ENCODE measurements at places on chromosomes 1 and 21. TPM values are rescaled to one million over a fixed set of nuclear protein-coding genes. Genes with fewer than 3 reads are reported as not detected.

CYP4Z1 gene
- 0.39 TPM for total RNA-seq

CELA3B gene
- total RNA-seq = not detected

RNF223 gene
- 0.69 TPM for total RNA-seq

RGS8 gene
- total RNA-seq = not detected

C8B gene
- not detected for total RNA-seq

RGSL1 gene
- total RNA-seq = not detected

- DNase-seq = no peak
These were observed 78.0 kb downstream of the CDC14A start for GRCh38 chr1:100430325-100430756.

- DNase-seq = no peak
These were observed 5.5 kb downstream of the EFNA3 start for GRCh38 chr1:155083865-155084721.

- peak; percentile 59 for DNase-seq
These were observed 40.1 kb upstream of the MYSM1 start for GRCh38 chr1:58739856-58740466.

- no peak for DNase-seq
These were observed 2.4 kb downstream of the SH2D5 start for GRCh38 chr1:20729990-20730689.

- no peak for DNase-seq
These were observed 193.9 kb downstream of the DHRS3 start for GRCh38 chr1:12424087-12424529.

DNA sequence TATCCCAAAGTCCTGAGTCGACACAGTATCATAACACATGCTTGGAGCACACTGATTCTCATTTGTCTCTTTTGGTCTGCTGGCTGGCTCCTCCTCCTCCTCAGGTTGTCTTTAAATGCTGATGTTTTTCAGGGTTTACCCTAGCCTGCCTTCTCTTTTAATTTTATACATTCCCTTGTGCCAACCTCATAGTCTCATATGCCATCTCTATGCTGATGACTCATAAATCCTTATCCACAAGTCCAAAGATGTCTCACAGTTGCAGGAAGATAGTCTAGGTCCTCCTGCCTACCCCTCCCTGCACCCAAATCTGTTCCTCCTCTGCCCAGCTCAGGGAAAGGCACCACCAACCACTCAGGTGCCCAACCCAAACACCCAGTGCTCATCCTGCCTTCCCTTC is 108.3 kb downstream of the SIPA1L2 start:
- DNase-seq = no peak

DNA sequence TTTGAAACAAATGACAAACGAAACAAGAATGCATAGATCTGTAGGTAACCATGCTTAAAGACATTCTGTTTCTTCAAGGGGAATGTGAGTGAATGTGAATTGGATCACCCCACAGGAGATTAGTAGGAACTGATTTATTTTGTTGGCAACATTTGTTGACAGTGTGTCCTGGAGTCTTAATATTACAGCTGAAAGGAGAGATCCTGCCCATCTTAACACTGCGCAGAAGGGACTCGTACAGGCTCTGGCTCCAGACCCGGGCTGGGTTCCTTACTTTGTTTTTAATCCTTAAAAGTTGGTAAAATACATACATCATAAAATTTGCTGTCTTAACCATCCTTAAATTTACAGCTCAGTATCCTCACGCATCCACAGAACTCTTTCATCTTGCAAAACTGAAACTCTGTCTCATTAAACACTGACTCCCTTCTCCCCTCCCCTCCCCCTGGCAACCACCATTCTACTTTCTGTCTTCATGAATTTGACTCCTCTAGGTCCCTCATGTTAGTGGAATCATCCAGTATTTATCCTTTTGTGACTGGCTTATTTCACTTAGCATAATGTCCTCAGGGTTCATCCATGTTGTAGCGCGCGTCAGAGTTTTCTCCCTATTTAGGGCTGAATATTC is 74.1 kb downstream of the GALNT2 start:
- DNase-seq = peak; percentile 11

GRCh38 chr1:5460974-5461373 is 531.3 kb downstream of the NPHP4 start:
- no peak for DNase-seq

GRCh38 chr1:231676487-231676886 is 49.9 kb downstream of the DISC1 start:
- no peak for DNase-seq

DNA sequence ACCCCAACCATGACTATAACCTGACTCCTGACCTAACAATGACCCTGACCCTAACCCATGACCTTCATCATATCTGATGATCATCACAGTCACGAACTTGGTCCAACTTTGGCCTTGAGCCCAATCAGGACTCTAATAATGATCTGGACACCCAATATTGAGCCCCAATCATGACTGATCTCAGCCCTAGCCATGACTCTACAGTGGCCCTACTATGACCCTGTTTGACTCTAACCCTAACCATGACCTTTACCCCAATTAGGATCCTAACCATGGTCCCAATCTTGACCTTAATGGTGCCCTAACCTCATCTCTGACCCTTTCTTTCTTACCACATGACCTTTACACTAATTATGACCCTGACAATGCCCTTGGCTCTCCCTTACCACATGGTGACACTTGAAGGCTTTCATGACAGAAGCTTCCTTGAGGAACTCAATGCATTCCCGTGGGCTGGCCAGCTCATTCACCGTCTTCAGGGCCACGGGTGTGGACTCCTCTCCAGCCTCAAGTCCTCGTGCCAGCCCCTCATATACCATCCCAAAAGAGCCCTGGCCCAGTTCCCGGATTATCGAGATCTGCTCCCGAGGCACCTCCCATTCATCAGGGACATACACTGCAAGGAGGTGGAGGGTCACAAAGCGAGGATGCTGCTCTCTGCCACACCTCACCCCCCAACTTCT is 16.2 kb downstream of the INSRR start:
- DNase-seq = no peak

GRCh38 chr1:172390301-172390682 is 30.2 kb upstream of the C1orf105 start:
- DNase-seq = no peak

DNA sequence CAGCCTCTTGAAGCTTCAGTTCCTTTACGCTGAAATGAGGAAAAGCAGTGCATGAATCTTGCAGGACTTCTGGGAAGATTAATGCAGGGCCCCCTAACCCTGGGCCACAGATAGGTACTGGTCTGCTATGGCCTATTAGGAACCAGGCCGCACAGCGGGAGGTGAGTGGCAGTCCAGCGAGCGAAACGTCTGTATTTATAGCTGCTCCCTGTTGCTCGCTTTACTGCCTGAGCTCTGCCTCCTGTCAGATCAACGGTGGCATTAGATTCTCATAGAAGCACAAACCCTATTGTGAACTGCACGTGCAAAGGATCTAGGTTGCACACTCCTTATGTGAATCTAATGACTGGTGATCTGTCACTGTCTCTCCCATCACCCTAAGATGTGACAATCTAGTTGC is 130.2 kb downstream of the CHRM3 start:
- no peak for DNase-seq

DNA sequence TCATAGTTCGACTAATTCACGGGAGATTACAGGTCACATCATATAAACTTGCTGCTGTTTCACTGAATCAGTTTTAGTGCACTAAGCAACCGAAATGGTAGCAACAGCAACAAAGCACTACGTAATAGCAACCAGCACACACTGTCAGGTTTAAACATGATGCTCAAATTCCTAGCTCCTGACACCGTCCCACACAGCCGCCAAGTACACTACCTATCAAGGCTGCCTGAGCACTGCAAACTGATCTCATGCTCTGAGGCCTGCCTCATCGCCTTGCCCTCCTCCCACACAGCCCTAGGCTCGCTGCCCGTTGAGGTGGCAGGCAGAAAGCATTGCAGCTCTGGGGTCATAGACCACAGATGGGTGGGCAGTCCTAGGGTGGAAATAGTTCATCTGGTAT is 12.4 kb downstream of the LAMC2 start:
- DNase-seq = peak; percentile 41

GRCh38 chr1:234699795-234700665 is 90.1 kb upstream of the IRF2BP2 start:
- peak; percentile 69 for DNase-seq
